ENCODE measurements at places on chromosomes 2 and 18.

- no peak for DNase-seq
Measured at GRCh38 chr2:47360927-47361326, 42.0 kb upstream of the MSH2 start.

DNA sequence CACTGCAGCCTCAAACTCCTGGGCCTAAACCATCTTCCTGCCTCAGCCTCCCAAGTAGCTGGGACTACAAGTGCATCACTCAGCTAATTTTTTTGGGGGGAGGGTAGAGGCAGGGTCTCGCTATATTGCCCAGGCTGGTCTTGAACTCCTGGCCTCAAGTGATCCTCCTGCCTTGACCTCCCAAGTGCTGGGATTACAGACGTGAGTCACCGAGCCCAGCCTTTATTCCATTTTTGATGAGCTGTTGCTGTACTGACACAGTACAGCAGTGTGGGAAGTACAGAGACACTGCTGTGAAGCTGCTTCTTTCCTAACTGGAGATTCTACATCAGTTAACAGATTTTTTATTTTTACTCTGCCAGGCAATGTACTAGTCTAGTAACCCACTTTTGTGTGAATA is 18.8 kb downstream of the PTRHD1 start:
- DNase-seq, result no peak

- DNase-seq, result no peak
Measured at GRCh38 chr18:58315041-58315440, 271.0 kb downstream of the NEDD4L start.

- DNase-seq, result no peak
Measured at GRCh38 chr2:1501991-1502390, 88.7 kb downstream of the TPO start.

DNA sequence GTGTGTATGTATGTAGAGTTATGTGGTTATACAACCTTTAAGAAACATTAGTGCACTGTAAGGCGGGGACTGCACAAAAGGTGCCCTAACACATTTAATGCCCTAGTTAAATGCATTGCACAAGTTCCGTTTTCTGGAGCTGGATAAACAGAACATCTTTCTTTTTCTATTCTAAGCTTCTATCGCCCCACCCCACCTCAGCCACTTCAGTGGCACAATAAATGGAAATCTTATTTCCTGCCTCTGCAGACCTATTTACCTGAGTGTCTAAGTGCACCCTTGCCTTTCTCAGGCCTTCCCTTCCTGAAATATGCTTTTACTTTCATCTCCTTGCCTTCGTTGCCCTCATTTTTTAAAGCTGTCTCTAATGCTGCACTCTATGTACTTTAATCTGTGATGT is 123.5 kb downstream of the TANC1 start:
- DNase-seq, result peak; percentile 47

DNA sequence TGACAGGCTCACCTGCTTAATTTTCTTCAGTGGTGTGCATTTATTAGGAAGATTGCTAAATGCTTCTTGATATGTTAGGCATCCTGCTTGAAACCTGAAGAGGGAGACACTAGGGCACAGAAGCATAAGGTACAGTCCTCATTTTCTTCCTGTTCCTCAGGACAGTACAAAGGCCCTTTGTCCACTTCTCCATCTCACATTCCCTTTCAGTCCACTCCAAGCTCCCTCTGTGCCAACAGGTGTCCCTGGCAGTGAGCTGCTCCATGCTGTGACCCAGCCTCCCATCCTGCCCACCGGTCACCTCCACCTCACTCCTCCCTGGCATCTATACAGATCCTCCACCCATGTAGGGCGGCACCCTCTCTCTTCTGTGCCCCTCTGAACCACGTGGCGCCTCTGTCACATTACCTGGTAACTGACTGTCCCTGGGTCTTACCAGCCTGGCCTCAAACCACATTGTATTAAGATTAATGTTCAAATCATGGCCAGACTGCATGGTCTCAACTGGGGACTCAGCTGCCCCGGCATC is 162.8 kb downstream of the VAPA start:
- no peak for DNase-seq

DNA sequence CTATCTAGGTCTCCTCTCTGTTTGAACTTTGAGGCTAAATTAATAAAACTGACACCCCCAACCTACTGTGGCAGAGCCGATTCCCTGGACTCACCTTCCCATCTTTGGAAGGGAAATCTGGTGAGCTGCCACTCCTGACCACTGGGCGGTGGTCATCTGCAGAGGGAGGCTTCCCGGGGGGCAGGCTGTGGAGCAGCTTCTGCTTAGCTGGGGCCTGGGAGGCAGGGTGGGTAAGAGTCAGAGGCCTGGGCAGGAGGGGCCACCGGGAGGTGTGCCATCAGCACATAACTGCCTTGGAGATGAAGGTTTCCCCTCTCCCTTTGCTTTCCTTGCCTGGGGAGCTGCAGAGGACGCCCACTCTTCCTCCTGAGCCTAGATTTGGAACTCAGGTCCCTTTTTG is 2.3 kb upstream of the NPPC start:
- DNase-seq, result no peak

GRCh38 chr2:180540761-180541160 is 439.6 kb upstream of the UBE2E3 start:
- DNase-seq, result no peak

DNA sequence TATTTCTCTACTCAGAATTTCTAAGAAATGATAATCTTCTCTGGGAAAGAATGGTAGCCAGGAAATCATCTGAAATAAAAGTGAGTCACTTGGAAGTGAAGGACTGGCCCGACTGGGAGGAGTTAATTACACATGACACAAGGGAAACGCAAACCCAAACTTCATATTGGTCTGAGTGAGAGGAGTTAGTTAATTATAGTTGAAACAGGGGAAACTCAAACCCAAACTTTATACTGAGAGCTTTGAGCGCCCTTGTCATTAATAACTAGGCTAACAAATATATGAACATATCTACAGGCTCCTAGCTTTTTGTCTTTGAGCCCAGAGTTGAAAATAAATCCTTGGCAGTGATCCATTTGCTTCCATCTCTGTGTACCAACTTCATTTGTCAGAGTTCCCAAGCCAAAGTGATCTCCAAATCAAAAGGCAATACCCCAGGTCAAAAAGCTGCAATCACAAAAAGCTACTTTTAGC is 187.8 kb upstream of the COL3A1 start:
- no peak for DNase-seq

- DNase-seq, result no peak
Measured at GRCh38 chr2:118016911-118017310, 3.0 kb upstream of the CCDC93 start.

DNA sequence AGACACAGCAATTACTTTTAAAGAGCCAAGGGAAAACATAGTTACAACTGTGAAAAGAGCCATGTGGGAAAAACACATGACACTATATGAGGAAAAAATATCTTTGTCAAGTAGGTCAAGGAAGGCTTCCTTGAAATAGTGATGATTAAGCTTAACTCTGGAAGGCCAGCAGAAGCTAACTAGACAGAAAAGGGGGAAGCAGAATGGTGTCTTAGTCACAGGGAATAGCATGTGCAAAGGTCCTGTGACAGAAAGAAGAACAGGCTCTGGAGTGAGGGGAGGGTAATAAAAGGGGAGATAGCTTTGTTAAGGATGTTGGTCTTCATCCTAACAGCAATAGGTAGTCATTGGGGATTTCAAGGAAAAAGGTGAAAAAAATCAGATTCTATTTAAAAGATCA is 64.0 kb downstream of the ARHGAP25 start:
- no peak for DNase-seq

- no peak for DNase-seq
Measured at GRCh38 chr2:34317797-34318196, 718.7 kb upstream of the FAM98A start.

DNA sequence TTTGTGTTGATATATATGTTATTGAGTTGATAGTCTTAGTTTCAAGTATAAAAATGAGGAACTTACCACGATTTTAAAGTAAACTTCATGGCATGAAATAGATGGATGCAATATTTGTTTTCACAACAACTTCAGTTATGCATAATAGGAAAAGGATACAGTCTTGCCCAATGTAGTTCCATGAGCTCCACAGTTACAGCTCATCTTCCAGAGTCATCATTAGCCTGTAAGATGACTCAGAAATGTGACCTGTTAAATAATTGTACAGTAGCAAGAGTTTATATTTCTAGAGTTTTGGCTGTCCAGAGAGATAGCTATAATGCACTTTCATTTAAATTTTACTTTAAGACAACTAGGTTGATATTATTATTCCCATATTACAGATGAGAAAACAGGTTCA is 80.9 kb upstream of the ARHGAP28 start:
- no peak for DNase-seq
